ENCODE measurements at places on chromosomes 16 and 17.

- no peak for DNase-seq
Measured at GRCh38 chr17:75478508-75478907, 22.1 kb downstream of the TMEM94 start.

DNA sequence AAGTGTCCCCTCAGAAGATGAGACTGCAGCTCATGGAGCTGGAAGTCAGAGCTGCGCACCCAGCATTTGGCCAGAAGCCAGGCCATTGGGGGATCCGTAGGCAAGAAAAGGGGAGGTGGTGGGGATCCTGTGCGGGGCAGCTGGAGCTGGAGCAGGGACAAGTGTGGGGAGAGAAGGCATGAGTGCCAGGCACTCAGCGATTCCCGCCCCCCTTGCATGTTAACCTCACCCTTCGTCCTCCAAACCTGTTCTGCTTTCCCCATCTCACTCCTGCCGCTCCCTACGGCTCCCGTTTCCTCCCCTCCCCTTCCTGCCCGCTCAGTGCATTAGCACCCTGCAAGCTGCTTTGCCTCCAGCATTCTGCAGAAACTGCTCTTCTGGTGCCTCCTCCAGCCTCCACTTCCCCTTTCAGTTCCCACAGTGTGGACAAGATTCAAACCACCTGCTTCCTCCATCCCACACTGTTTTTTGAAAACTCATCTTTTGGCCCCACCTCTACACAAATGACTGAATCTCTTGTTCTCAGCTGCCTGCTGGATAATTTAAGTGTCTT lies 5.6 kb downstream of the ALOX15 start:
- no peak for DNase-seq

- DNase-seq = peak; percentile 39
Measured at GRCh38 chr16:75486014-75486675, 9.1 kb downstream of the CHST6 start.

GRCh38 chr16:70715860-70716357 lies 30.1 kb upstream of the MTSS2 start:
- DNase-seq = no peak

GRCh38 chr17:56600256-56600655 lies 6.8 kb downstream of the NOG start:
- DNase-seq = no peak

DNA sequence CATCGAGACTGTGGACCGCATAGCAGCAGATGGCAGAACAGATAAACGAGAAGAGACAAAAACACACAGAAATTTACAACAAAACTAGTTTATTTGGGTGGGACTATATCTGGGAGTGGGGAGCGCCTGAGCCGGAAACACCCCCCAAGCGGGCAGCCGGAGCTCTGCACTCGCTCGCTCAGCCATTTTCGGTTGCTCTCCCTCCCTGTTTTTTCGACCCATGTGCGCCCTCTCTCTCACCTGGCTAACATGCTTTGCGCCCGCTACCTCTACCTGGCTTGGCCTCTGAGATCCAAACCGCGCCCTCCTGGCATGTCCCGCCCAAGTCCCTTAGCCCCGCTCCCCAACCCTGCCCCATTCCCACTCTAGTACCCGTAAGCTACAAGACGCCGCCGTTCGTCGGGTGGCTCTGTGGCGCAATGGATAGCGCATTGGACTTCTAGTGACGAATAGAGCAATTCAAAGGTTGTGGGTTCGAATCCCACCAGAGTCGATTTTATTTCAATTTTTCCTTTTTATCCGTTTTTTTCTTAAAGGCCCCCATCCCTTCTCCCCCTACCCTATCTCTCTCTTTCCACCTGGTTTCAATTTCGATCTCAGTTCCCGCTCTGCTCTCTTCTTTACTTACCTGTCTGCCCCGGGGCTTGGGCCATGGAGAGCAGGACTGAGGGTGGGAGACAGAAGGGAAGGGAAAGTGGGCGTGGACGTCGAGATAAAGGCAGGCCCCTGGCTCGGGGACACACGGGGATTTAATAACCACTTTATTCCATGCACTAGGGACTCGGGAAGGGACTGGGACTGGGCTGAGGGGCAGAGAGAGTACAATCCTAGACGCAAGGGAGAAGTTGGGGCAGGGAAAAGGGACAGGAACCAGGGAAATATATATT lies 2.4 kb upstream of the ALOXE3 start:
- DNase-seq = peak; percentile 70

DNA sequence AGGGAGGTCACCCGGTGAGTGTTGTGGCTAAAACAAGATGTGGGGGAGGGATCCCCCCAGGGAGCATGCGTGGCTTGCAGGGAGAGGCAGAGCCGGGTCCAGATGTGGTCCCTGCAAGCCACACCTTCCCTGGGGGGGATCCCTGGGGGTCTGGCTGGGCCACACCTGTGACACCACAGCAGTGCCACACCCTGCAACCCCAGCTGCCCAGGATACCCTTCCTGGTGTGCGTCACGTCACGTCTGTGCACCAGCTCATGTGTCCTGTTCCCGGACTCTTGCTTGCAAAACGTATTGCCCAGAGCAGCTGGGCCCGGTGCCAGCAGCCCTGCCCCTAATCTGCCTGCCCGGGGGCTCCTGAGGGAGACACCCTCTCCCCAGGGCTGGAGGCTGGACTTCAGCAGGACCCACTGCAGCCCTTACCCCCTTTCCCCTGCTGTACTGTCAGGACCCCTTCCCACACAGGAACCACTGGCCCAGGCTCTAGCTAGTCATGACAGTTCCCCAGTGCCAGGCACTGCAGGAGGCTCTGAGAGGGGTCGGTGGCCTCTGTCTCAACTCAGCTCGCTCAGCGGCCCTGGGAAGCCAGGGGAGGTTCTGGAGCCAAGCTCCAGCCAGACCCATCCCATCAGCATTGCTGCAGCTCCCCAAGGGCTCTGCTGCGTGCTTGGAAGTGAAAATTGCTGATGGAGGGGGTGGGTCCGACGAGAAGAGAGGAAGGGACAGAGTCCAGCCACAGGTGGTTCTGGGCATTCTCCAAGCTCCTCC lies 25.8 kb upstream of the ACSF3 start:
- peak; percentile 35 for DNase-seq

DNA sequence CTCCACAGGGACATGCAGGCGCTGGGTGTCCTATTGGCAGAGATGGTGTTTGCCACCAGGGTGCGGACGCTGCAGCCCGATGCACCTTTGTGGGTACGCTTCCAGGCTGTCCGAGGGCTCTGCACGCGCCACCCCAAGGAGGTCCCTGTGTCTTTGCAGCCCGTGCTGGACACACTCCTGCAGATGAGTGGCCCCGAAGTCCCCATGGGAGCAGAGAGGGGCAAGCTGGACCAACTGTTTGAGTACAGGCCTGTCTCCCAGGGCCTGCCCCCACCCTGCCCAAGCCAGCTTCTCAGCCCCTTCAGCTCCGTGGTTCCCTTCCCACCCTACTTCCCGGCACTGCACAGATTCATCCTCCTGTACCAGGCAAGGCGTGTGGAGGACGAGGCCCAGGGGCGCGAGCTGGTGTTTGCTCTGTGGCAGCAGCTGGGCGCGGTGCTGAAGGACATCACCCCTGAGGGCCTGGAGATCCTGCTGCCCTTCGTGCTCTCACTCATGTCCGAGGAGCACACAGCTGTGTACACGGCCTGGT lies 2.8 kb downstream of the WDR81 start:
- DNase-seq = no peak

DNA sequence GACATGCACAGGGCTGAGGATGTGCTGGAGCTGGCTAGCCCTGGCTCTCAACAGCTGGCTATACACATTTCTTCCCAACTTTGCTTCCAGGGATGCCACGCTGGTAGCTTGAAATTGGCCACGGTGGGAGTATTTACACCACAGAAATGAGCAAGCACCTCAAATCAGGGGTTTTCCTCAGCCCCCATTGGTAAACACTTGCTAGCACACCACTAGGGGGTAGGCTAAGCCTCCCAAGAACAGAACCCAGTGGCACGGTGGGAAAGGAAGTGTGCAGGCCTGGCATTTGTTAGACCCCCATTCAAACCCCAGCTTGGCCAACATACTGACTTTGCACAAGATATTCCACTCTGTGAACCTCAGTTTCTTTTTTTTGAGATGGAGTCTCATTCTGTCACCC lies 12.9 kb downstream of the DRC3 start:
- peak; percentile 21 for DNase-seq

DNA sequence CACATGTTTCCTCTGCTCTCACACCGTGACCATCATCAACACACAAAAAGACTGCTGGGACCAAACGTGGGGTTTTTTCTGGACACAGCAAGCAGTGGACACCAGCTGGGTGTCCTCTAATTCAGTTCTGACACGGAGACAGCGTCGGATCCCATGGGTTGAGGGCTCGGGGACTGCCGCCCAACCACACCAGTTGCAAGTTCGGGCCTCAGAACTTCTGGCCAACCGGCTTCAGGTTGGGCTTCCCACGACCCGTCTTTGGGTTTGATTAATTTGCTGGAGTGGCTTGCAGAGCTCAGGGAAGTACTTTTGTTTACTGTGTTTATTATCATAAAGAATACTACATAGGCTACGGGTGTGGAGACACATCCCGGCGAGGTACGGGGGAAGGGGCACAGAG lies 97.8 kb downstream of the BANP start:
- DNase-seq = no peak

DNA sequence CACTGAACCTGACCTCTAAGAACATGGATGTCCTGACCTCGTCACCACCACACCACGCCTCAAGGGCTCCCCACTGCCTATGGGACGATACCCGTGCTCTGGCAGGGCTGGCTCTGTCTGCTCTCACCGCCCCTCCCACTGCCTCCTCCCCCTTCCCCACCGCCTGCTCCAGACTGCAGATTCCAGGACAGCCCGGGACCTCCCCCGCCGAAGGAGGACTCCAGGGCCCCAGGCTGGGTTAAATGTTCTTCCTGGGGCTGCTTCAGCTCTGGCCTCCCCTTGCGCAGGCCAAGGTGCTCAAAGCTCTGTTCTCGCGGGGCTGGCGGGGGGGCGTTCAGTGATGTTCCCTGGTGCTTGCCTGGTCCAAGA lies 3.1 kb downstream of the NPW start:
- peak; percentile 71 for DNase-seq

DNA sequence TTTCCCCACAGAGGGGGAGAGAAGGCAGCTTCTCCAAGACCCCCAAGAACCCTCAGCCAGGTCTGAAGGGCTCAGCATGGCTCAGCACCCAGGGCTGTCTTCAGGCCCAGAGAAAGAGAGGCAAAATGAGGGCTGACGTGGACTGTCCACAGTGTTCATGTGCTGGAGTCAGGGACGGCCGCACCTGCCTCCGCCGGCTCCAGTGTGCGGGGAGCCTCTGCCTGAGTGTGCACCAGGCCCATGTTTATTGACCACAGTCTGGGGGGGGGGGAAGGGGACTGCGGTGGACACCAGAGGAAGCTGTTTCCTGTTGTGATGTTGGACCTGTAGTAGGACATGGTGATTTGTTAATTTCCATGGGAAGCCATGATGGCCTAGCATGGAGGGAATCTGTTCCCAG lies 6.9 kb downstream of the MRM1 start:
- no peak for DNase-seq

- DNase-seq = no peak
Measured at GRCh38 chr17:45332989-45333701, 16.3 kb upstream of the MAP3K14 start.

- DNase-seq = no peak
Measured at GRCh38 chr17:48747445-48748363, 19.2 kb upstream of the HOXB13 start.

- DNase-seq = no peak
Measured at GRCh38 chr16:75485230-75486013, 9.8 kb downstream of the CHST6 start.

- no peak for DNase-seq
Measured at GRCh38 chr16:64122177-64122576, 999.7 kb downstream of the CDH11 start.

GRCh38 chr16:61812251-61812650 lies 224.0 kb downstream of the CDH8 start:
- DNase-seq = no peak

DNA sequence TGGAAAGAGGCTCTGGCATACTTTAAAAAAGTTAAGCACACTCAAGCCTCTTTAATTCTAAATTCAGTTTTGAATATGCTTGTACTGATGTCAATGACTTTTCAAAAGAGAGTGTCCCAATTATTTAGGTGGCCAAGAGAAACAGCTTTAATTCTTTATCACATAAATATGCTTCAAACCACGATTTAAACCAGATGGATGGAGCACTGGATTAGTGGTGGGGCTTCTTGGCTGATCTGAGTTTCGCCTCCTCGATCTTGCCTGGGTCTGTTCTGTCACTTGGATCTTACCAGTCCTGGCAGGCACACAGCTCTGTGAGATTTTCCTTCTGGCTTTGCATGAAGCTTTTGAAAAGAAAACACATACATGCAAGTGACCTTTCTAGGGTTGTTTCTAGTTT lies 467.8 kb downstream of the MAF start:
- DNase-seq = no peak

DNA sequence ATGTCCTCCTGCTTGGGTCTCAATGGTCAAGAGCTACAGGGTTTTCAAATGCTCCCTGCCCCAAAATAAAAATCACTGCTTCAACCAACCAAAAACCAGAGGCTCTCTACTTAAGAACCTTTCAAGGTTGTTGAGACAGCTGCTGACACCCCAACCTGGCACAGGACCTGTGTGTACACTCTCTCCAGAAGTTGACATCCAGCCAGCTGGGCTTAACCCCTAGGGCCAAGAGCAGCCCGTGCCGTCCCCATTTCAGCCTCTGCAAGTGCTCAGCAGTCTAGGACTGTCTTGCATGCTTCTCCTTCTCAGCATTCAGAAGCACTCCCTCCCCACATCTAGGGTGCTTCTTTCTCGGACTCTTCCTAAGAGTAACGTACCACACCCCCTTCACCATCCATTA lies 59.0 kb upstream of the TRAP1 start:
- no peak for DNase-seq

DNA sequence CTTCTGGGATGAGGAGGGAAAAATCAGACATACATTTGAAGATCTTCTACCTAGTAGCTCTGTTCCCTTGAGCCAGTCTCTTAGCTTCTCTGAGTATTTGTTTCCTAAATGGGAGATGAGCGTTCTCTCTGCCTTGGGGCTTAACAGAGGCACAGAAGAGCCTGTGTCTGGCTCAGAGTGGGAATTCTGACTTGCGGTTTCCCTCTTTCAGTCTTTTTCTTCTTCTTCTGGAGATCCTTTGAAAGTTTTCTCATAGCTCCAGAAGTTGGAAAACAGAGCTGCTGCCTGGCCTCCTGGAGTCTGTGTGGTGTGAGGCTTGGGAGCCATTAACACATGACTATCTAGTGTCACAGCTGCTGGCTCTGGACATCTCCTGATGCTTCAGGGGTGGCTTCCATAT lies 167.9 kb downstream of the MSI2 start:
- DNase-seq = no peak

GRCh38 chr17:63821804-63822203 lies 5.4 kb upstream of the PSMC5 start:
- DNase-seq = no peak

- no peak for DNase-seq
Measured at GRCh38 chr17:13636951-13637350, 35.2 kb upstream of the HS3ST3A1 start.

- DNase-seq = no peak
Measured at GRCh38 chr16:61923629-61924028, 112.6 kb downstream of the CDH8 start.
